Fibroblast of skin of right quadriceps (primary cell): ENCODE measurements at places on chromosomes 2 and 18.

DNA sequence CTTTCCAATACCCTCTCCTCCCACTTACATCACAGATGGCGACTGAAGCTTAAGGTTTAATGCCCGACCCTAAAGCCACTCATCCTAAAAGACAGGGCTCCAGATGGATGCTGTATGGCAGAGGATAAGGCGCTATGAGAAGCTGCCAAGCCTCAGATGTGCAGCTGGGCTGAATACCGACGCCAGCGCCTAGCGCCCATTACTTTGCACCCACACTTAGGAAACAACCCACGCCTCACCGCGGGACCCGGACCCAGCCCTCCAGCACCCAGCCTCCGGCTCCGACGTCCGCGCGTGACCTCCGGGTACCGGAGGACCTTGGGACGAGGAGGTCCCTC, 335 bp downstream of the TRAK2 start:
- peak; percentile 26 for DNase-seq

- no peak for DNase-seq
Measured at GRCh38 chr18:6170604-6171003, 244.1 kb downstream of the L3MBTL4 start.

DNA sequence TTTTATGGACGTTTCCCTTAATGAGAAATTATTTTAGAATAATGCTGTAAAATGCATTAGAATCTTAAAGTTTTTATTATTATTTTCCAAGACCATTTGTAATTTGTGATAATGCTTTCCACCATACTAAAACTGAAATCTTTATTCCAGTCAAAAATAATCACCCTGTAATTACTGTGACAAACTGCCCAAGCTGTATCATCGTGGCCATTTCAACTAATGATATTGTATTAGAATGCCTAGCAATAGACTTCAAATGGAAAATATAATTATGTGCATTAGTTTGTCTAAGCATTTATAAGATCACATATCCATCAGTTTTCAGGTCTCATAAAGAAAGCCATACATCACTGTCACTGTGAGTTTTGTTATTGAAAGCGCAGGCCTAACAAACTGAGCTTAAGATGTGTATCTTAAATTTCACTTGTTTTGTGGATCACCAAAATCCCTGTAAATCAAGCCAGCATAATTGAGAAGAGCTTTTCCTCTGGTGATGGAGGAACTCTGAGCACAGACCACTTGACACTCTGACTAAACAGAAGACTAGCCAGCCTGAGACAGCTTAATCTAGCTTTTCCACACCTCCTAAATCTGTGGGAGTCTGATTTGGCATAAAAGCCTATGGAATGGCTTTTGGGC, 1312.2 kb upstream of the ACVR2A start:
- no peak for DNase-seq

DNA sequence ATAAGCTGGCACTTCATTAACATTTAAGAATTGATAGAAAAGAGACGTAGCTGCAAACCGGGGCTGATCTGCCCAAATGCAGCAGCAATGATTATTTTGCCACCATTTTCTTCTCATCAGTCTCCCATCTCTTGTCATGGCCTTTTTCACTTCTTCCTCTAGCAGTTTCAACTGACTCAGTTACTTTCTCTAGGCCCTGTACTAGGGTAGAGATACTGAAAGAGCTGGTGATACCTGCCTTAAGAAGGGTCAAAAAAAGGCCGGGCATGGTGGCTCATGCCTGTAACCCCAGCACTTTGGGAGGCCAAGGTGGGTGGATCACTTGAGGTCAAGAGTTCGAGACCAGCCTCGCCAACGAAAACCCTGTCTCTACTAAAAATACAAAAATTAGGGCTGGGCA, 127.4 kb downstream of the LTBP1 start:
- DNase-seq: no peak

DNA sequence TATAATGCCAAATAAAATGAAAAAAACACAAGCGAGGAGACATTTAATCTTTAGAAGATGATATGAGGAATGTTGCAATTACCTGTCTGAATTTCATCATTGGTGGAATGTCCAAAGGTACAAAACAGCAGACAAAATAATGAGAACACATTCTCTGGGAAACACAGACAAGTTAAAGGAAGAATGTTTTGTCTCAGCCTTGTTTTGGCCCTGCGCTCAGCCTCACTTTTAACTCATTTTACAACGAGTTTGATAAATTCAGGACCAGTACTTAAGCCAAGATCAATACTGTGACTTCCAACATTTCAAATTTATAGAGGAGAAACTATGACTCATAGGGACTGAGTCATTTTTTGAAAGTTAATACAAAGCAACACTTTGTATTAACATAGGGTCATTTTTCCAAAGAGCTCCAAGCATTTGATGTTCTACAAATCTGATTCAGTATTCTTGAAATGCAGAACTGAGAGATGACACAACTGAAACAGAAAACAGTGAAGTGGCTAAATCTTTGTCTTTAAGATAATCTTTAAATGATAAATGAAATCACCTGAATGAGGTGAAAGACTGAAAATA, 833.2 kb upstream of the CHAC2 start:
- DNase-seq: peak; percentile 64

GRCh38 chr2:141595316-141595920, 535.4 kb downstream of the LRP1B start:
- DNase-seq: no peak

GRCh38 chr2:186894478-186894877, 45.5 kb upstream of the ZSWIM2 start:
- DNase-seq: no peak

GRCh38 chr2:70789304-70790135, 923 bp downstream of the FIGLA start:
- DNase-seq: peak; percentile 52

GRCh38 chr18:57581301-57581934, 5.1 kb downstream of the FECH start:
- no peak for DNase-seq

DNA sequence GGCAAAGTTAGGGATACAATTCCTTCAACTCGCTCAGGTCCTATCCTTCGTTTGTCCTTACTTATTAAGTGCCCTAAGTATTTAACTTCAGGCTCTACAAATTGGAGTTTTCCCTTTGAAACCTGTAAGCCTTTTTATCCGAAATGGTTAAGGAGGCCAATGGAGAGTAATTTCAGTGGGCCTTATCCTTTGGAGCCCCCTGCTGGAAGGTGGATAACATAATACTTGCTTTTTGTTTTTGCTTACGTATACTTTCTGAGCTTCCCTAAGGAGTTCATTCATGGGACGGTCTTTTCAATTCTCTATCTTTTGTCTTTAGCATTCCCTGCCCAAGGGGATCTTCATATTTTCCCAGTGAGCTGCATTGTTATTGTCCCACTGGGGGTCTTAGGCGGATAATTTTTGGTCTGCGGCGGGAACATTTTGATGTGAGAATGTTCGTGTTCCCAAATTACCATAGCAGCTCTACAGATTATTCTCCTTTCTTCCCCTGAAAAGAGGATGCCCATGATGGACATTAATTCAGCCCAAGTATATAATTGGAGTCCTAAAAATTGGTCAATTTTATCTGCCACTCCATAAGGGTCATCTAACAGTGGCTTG, 34.4 kb upstream of the TRAPPC8 start:
- peak; percentile 32 for DNase-seq

DNA sequence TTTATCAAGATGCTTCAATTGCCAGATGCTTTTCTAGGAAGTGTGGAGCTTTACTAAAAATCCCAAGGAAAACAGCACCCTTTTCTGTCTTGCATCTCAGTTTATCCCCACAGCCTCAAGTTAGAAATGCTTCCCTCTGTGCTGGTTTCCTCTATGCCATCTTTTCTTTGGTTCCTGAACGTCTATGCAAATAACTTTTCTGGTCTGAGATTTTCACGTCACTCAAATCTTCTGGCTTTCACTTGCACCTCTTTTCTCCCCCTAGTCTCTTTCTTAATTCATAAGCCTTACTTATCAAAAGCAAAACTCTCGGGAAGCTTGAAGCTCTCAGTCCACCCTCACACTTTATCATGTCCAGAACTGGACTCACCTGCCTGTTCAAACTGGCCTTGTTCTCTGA, 33.9 kb downstream of the ARHGAP25 start:
- DNase-seq: no peak

GRCh38 chr2:225429717-225430116, 30.2 kb downstream of the NYAP2 start:
- peak; percentile 4 for DNase-seq

- DNase-seq: peak; percentile 79
Measured at GRCh38 chr2:1625281-1626001, 118.9 kb downstream of the PXDN start.

- DNase-seq: no peak
Measured at GRCh38 chr2:235555371-235555770, 61.5 kb downstream of the AGAP1 start.
